ENCODE measurements at places on chromosomes 12 and 14.

DNA sequence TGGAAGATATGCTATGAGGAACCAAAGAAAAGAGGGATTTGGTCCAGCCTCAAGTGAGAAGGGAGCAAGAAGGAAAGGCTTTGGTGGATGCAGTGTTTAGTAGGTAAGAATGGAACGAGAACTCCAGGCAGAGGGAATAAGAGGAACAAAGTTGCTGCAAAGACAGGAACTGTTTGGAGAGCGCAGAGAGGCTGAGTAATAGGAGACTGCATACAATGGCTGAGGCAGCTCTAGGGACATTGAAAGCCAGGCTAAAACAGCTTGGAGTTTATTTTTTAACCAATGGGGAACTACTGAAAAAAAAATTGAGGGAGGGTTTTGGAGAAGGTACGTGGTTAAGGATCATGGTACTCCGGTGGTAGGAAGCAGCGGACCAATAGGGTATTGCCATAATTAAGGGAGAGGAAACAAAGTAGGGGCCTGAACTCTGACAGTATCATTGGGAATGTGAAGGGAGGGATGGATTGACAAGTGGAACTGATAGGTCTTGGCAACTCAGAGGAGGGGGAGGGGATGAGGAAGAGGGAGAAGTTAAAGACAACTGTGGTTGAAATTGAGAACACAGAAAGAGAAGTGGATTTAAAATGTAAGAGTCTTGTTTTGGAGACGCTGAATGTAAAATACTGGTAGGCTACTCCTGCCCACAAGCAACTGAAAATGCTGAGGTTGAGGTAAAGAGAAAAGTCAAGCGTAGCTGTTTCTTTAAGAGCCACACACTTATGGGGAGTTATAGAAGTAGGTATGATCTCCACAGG lies 4.8 kb downstream of the ASCL4 start:
- no peak for DNase-seq

- DNase-seq = peak; percentile 5
Observed at GRCh38 chr12:105783983-105784947, 354.5 kb downstream of the NUAK1 start.

DNA sequence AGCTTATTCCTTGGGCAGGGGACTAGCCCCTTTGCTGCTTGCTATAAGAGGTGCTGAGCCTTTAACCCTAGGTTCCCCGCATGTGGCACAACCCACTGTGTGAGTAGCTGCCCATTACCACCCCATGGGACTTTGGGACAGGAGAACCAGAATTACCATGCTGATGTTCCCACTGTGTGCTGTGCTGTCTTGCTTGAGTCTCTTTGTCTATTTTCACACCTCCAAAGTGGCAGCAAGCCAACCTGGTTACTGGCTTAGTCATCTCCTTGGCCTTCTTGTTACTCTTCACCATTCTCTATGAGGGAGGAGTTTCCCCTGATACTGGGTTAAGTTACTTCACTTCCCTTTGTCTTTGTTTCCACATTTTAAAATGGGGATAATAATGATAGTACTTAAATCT lies 73.4 kb upstream of the ETV6 start:
- DNase-seq = peak; percentile 69

DNA sequence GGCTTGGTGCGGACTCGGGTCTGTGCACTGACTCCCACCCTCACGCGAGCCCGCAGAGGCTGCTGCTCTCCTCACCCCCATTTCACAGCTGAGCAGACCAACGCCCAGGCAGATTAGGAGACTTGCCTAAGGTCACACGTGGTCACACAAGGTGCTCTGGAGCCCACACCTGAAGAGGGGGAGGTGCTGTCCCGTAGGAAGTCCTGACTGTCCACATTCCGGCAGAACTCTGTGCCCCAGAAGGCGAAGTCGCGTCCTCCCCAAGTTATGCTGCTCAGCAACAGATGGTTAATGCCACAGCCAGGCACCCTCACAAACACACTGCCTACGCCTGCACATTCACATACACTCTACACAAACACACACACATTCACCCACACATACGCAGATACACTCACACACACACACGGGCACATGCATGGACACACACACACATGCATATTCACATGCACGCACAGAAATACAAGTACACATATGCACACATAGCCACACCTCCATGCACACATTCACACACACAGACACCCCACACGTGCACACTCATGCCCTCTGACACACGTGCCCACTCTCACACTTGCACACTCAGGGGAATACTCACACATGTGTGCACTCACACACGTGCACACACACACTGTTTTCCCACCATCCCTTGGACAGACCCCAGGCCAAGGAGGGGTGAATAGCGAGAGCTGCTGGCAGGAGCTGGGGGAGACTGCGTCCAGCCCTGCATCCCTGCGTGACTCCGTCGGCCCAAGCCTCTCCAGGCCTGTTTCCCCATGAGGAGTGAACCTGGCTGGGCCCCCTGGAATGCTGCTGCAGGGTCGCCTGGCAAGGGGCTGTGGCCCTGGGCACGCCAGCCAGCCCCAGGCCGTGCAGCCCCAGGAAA lies 4.1 kb downstream of the C14orf180 start:
- DNase-seq = no peak

GRCh38 chr14:72926292-72927028 lies at the start of gene DCAF4:
Gene DCAF4, plus strand, starts transcription at chr14:72926464. Its CDS starts 11,515 bp downstream, at chr14:72937979.
- peak; percentile 96 for DNase-seq

DNA sequence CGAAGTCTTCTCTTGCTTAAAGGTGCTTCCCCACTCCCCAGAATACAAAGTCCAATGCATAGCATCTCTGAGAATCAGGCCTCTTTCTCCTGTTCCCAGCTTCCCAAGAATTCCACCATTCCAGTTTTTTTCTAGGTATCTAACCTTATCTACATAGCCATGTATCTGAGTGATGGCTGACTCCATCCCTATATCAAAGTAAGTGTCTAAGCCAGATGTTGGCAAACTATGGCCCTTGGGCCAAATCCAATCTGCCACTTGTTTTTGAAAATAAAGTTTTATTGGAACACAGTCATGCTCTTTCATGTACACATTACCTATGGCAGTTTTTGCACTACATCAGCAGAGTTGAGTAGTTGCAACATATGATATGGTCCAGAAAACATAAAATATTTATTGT lies 129.6 kb downstream of the LLPH start:
- DNase-seq = no peak

- DNase-seq = peak; percentile 8
Observed at GRCh38 chr14:81571437-81571836, 37.8 kb upstream of the SEL1L start.

DNA sequence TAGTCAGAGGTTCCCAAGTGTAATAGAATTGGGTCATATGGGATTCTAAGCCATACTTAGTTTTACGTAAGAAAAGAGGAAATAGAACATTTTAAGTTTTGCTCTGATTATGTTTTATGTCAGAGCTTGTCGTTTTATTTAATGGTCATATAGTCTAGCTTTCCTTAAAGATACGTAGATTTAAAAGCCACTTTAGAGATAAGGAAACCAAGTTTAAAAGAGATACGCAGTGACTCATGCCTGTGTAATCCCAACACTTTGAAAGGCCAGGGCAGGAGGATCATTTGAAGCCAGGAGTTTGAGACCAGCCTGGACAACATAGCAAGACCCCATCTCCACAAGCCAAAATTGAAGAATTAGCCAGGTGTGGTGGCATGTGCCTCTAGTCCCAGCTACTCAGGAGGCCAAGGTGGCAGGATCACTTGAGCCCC lies 19.5 kb downstream of the MAPK1IP1L start:
- DNase-seq = no peak

DNA sequence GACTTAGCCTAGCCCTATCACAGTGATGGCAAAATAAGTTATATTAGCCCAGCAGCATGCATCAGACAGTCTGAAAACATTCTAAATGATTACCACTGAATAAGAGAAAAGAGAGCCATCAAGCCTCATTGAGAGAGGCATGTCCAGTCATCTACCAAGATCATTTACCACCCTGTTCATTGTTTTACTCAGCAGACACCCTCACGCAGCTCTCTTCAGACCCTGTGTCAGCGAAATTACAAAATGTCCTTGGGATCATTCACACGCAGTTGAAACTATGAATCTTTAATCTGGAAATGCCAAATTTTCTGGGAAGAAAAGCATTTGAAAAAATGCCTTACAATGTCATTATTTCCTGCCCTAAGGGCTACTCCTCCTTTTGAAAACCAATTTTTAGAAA lies 89.5 kb downstream of the PTPRO start:
- no peak for DNase-seq

DNA sequence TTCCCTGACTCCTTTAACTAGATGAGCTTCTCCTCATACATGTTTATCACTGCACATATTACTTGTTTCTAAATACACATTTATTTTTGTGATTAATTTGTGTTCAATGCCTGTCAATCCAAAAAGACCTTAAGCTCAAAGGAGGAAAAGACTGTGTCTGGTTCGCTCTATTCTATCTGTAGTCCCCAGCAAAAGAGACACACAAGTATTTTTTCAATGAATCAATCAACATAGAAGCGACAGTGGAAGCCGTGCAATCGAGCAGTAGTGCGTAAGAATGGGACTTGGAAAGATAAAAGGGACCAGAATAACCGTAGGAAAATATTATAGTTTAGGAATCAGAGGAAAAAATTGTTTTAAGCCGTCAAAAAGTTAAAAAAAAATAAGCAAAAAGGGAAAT lies 951 bp downstream of the WDHD1 start:
- no peak for DNase-seq

DNA sequence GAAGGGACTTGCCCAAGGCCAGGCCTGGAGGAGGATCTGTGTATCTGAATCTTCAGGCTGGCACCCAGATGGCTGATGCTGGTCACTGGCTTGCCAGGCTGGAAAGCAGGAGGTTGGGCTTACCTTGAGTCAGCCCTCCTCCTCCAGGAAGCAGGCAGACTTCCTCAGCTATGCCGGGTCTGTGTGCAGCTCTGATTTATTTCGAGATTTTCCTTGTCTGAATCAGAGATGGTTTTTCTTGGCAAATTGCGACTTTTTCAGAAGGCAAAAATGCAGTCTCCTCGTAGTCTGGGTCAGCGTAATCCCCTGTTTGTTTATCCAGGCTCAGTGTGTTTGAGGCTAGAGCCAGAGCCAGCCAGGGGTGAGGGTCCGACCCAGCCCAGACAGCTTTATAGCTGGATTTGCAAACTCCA lies 48.9 kb downstream of the SMOC1 start:
- no peak for DNase-seq

- no peak for DNase-seq
Observed at GRCh38 chr14:76045773-76046172, 60.2 kb downstream of the IFT43 start.

DNA sequence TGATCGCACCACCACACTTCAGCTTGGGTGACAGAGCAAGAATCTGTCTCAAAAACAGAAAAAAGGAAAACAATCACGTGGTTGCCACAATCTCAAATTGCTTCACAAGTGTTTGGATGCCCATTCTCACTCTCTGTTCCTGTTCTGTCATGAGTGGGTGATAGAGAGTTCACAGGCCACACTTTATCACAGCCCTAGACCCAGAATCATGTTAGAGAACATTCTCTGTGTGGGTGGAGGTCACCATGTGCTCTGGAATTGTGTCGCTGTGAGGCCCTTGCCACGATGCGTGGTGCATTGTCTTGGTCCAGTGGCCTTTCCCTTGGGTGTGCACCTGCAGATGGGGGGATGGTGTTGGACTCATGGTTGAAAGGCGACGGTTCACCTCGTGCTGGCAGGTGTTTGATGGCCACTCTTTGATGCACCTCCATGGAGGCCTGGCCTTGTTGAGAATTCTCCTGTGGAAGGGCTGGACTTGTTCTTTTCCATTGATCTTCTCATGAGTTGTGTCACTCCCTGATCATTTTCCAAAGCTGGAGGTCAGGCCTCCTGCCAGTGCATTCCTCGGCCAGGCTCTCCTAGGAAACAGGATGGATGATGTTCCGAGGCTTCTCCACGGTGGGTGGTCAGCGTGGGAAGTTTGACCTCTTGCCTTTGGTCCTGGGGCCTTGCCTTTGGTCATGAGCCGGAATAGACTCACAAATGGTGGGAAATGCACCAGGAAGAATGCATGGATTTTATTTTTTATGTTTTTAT lies 91.9 kb downstream of the SLC24A4 start:
- DNase-seq = no peak

- DNase-seq = peak; percentile 62
Observed at GRCh38 chr14:100446572-100446971, 123.4 kb downstream of the SLC25A47 start.

DNA sequence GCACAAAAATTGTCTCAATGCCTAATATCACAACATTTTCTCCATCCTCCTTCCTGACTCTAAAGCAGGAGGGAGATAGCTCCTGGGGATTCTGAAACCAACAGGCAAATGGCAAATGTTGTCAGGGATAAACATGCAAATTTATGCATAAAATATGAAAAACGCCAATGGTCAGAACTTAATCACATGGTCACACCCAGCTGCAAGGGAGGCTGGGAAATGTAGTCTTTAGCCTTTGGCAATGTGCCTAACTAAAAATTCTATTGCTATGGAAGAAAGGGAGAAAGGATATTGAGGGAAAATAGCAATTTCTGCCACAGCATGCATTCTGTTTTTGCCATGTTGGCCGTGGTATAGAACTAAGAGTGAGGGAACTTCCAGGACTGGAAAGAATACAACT lies 11.7 kb upstream of the OASL start:
- no peak for DNase-seq

DNA sequence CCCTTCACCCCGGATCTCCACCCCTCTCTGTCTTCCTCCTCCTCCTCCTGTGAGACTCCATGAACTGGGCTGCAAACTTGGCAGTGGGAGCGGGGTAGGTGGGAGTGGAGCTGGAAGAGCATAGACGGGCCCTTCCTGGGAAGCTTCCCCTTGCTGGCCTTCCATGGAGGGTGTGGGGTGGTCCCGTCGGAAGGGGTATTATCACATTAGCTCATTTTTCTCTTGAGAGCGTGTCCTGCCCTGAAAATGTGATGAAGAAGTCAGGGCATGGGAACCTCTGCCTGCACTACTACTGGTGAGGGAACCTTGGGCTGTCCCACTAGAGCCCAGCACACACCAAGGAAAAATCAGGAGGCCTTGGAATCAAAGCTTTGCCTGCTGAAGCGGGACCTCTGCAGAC lies 66.5 kb downstream of the CACNA1C start:
- DNase-seq = no peak

GRCh38 chr12:85872497-85873091 lies 1.5 kb upstream of the NTS start:
- no peak for DNase-seq

GRCh38 chr12:94941440-94941862 lies 62.0 kb downstream of the NDUFA12 start:
- peak; percentile 79 for DNase-seq

DNA sequence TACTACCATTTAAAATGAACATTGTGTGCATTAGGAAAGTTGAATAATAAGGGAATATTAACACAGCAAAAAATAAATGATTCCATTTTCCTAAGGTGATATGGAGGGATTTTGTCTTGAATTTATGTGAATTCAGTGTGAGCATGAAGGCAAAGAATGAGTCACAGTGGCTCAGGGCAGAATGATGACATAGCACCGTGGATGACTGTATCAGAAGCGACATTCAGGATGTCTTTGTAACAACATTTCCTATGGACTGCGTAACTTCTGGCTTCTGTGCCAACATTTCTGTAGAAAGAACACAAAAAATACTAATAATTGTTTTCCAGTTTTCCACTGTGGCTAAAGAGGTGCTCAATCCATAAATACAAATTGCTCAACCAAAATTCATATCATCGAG lies 54.6 kb downstream of the TTC8 start:
- DNase-seq = no peak

DNA sequence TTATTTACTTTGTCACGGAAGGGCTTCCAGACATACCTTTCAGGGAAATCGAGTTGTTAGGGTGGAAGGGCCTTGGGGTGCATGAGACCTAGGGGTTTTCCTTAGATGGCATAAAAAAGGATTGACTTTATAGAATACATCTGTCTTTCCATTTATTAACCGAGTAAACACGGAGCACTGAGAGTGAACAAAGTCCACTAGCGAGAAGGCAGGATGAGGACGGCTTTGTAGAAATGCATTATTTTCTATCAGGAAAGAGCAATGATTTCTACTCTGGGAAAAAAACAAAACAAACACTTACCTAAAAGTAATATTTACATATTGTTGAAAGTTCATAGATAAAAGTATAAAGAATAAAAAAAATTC lies 91.8 kb downstream of the RCOR1 start:
- DNase-seq = no peak
